ENCODE measurements at places on chromosomes 6 and 20. TPM values are rescaled to one million over a fixed set of nuclear protein-coding genes. Genes with fewer than 3 reads are reported as not detected.

- DNase-seq, result no peak
These were observed 109.1 kb upstream of the PLEKHG1 start for GRCh38 chr6:150490586-150490985.

CFAP206 gene
- not detected for total RNA-seq

PRRT1 gene
- 0.28 TPM for total RNA-seq

DNA sequence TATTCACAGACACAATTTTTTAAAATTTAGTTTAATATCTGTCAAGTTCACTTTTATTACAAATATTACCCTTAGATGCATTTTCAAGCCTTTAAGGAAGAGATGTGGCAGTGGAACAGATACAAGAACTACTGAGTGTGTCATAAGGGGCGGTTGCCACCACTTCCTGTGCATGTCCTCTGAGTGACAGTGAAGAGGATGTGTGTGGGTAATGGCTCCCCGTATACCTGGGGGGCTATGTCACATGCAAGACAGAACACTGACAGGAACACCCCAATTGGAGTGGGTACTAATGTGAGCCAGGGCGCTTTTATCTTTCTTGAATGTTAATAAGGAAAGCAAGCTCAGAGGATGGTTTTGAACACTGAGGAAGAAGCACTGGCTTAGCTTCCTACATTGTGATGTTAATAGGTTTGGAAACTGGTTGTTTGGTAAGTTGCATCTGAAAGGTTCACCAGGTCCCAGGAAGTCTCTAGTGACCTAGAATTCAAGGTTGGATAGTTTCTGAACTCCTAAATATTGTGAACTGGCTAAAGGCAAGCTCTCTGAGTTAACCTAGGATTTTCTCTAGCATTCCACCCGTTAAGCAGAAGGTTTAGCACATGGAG is 83.4 kb upstream of the ASF1A start:
- DNase-seq, result peak; percentile 93

- no peak for DNase-seq
These were observed 7.7 kb upstream of the ISM1 start for GRCh38 chr20:13213335-13213734.

DNA sequence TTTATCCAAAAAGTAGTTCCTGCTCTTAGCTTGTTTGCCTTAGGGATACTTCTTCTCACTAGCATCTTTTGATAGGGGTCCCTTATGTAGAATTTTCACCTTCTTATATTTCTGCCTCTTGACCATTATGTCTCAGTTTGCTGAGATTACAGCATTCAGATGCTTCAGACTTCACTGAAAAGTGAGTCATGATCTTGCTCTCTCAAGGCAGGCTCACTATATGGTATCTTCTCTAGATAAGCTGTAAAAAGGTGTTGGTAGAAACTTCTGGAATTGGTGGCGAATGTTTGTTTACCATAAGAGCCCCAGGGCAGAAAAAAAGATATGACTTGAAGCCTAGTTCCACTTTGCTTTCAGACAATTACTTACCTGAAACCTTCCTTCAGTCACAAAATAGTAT is 19.7 kb downstream of the GTPBP2 start:
- no peak for DNase-seq

GRCh38 chr6:24708612-24709011 is 10.3 kb downstream of the C6orf62 start:
- DNase-seq, result no peak

All from activated CD8-positive, alpha-beta memory T cell treated with anti-CD3 and anti-CD28 coated beads, Interleukin-2, amount 10 ng/mL, durations not matched to agents 7 days and 5 days (primary cell).